ENCODE measurements at places on chromosomes 6 and 20.

- DNase-seq = no peak
Measured at GRCh38 chr20:924639-925038, 8.5 kb upstream of the ANGPT4 start.

DNA sequence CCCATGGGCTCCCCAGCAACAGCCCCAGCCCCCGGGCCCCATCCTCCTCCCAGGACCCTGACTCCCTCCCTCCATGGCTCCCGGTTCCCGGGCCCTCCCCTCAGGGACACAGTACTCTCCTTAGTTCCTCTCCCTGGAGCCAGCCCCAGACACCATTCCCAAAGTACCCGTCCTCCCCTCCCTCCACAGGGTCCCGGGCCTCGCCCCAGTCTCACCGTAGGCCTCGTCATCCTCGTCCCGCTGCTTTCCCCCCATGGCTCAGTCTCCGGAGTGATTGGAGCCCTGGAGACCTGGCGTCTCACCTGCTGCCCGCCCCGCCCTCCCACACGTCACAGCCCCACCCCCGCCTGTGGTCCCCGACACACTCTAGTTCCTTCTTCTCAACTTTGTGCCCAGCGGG is at the start of gene SLC44A4:
Gene SLC44A4, minus strand, starts transcription at position 272 of the 400 bp plus-strand sequence. Its CDS starts 17 bp downstream, at position 255.
- no peak for DNase-seq

- DNase-seq = no peak
Measured at GRCh38 chr6:144811140-144811539, 526.0 kb downstream of the UTRN start.

- DNase-seq = no peak
Measured at GRCh38 chr6:18632670-18633410, 245.7 kb downstream of the RNF144B start.

DNA sequence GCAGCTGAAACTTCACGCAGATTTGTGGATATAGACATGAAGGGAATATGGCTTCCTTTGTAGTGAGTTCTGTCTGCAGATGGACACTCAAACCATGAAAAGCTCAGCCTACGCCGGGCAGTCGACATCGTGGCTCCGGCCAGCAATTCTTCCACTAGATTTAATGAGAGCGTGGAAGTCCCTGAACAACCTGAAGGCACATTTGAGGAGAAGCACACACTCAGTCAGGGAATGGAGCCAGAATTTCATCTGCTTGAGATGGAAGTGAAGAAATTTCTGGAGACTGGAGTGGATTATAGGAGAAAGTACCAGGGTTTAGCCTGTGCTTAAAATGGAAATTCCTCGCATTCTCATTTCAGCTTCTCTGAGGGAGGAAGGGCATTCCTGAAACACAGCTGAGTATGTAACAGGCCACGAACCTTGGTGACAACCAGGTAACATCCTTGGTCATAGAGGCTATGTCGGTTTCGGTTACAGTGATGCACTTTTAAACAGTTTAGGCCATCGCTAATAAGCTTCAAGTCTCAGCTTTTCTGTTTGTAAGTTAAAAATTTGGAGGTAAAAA is 80.5 kb upstream of the AGPAT4 start:
- no peak for DNase-seq
